ENCODE measurements at places on chromosomes 16 and 17. TPM values are rescaled to one million over a fixed set of nuclear protein-coding genes. Genes with fewer than 3 reads are reported as not detected.

GRCh38 chr17:2867441-2868424, 71.5 kb downstream of the RAP1GAP2 start:
- no peaks in the 10 kb centered on the region for H3K36me3 ChIP-seq
- no peak for DNase-seq
- H3K27me3 ChIP-seq, result no peaks in the 10 kb centered on the region
- H3K4me1 ChIP-seq, result no peaks in the 10 kb centered on the region

DNA sequence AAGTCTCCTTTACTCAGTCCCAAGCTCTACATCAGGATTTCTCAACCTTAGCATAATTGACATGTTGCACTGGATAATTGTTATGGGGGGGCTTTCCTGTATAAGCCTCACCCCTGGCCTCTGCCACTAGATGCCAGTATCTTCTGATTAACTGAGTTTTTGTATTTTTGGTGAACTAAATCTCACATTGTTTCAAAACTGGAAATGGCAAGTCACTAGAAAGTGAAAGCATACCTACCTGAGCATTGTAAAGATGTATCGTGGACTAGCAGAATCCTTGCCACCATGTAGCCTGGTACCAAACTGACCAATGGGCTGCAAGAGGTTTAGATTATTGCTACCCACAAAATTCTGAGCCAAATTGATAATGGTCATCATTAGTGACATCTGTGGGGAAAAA, 15.0 kb downstream of the TOP2A start:
- H3K27me3 ChIP-seq, result no peaks in the 10 kb centered on the region
- DNase-seq, result no peak
- no peaks in the 10 kb centered on the region for H3K36me3 ChIP-seq
- H3K4me3 ChIP-seq, result no peak overlapping the region
- no peak overlapping the region for H3K27ac ChIP-seq

- peaks cover 60% of the 10 kb centered on the region for H3K4me1 ChIP-seq
- no peak for DNase-seq
- H3K4me3 ChIP-seq, result no peak overlapping the region
- H3K27me3 ChIP-seq, result no peaks in the 10 kb centered on the region
- H3K36me3 ChIP-seq, result no peaks in the 10 kb centered on the region
Measured at GRCh38 chr17:27323538-27324215, 29.8 kb downstream of the WSB1 start.

DNA sequence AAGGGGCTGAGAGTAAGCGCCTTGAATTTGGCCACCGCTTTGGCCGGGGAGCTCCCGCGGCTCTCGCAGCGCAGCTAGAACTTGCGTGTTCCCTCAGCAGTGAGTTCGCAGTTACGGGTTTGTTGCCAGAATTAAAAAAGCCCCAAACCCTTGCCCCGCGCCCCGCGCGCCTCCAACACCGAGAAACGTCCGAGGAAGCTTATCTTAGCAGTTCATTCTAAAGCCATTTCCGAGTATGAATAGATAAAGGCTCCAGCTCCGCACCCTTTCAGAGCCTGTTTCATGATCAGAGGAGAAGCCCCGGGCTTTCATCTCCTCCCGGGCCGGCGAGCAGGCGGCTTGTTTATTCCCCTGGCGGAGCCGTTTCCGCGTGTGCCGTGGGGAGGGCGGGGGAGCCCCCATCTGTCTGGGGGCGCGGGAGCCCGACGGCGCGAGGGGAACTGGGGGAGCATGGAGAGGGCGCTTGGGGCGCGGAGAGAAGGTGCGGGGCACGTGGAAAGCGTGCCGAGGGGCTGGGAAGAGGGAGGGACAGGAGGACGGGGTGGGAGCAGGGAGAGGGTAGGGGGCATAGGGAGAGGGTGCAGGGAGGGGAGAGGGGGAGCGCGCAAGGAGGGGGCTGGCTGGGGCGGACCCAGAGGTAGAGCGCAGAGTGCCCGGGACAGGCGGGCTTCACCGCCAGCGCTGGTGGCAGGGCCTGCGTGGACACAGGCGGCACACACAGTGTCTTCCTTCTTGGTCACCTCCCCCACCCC, 9.9 kb downstream of the TBX4 start:
- H3K27ac ChIP-seq, result no peak overlapping the region
- peak overlapping the region; percentile 50 for H3K4me3 ChIP-seq
- H3K36me3 ChIP-seq, result no peaks in the 10 kb centered on the region
- DNase-seq, result no peak
- H3K27me3 ChIP-seq, result peaks cover 6% of the 10 kb centered on the region

DNA sequence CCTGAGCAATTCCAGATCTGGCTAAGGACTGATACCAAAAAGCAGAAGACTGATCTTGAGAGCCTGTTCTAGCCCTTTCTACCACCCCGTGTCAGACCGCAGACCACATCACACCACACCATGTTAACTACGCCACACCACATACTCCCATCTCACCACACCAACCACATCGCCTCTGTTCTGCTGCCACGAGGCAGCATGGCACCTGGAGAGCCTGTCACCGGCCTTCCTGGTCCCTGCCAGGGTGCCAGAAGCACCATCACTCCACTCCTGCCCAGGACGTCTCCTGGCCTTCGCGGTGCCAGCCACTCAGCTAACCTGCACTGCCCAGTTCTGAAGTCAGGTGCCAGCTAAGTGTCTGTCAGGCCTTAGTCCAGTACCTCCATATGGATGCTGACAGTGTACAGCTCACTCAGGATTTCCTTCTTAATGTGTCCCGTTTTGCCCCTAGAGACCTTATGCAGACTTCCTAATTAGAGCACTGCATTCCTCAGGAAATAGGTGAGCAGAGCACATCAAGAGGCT, 37.2 kb upstream of the BCAR1 start:
- H3K4me3 ChIP-seq, result no peak overlapping the region
- H3K27ac ChIP-seq, result no peak overlapping the region
- no peaks in the 10 kb centered on the region for H3K27me3 ChIP-seq
- peaks cover 5% of the 10 kb centered on the region for H3K36me3 ChIP-seq
- DNase-seq, result no peak
- no peaks in the 10 kb centered on the region for H3K4me1 ChIP-seq

CCL4L2 gene
- total RNA-seq, result 0.35 TPM

C16orf89 gene
- 0.38 TPM for total RNA-seq

Data from esophagus squamous epithelium (tissue), 5 donors.